ENCODE measurements at places on chromosomes 1 and 21.
A peak's percentile ranks its signal among the peaks of the same experiment; 100 is the strongest.

DNA sequence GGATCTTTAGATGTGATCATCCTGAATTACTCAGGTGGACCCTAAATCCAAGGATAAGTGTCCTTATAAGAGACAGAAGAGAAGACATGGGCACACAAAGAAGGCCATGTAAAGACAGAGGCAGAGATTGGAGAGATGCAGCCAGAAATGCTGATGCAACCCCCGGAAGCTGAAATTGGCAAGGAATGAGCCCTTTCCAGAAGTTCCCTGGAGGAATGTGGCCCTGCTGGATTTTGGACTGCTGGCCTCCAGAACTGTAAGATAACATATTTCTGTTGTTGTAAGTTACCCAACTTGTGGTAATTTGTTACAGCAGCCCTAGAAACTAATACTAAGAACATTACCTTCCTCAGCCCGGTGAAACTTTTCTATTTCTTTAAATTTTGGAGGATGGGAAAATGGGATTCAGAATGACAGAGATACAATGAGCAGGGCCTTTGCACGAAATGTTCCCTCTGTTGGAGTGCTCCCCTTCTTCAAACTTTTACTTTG is 11.2 kb upstream of the PLPP3 start:
- no peak for DNase-seq

DNA sequence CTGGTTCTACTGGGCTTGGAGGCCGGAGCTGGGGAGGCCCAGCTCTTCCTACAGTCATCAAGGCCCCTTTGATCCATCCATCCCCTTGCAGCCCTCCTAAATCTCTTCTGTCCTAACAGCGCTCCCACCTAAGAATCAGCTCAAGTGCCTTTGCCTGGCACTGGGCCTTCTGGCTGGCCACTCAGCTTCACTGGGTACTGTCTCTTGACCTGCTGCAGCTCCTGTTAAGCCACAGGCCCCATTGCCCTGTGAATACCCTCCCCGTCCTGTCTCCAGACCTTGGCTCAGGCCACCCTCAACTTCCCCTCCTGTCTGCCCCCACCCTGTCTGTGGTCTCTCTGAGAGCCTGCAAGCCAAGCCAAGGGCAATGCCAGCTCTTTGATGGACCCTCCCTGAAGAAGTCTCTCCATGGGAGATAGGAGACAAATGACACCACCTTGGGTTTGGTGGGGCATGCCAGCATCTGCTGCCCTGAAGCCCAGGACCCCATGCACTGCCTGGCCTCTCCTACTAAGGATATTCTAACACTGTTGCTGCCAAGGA is 27.3 kb downstream of the FAM151A start:
- DNase-seq = no peak

GRCh38 chr1:190551638-190552037 is 74.0 kb upstream of the BRINP3 start:
- DNase-seq = no peak

- DNase-seq = peak; percentile 84
Observed at GRCh38 chr1:81802707-81803430, 2.1 kb downstream of the ADGRL2 start.

DNA sequence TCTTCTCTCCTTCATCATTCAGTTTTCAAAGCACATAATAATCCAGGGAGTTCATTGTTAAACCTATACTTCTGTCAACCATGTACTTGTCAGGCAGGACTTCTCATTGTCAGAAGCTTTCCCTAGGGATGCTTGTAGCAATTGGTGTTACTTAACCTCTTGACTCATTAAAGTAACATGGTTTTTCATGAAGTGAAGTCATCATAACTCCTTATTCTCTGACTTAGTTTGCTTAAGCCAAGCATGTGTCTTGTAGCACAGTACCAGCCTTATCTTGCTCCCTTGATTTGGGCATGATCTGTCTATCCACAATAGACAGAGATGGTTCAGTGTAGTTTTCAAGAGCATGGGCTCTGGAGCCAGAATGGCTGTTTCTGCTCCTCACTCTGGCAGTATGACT is 45.3 kb downstream of the LRIG2 start:
- DNase-seq = peak; percentile 46

- DNase-seq = peak; percentile 94
Observed at GRCh38 chr1:59707178-59707791, 107.5 kb upstream of the HOOK1 start.

DNA sequence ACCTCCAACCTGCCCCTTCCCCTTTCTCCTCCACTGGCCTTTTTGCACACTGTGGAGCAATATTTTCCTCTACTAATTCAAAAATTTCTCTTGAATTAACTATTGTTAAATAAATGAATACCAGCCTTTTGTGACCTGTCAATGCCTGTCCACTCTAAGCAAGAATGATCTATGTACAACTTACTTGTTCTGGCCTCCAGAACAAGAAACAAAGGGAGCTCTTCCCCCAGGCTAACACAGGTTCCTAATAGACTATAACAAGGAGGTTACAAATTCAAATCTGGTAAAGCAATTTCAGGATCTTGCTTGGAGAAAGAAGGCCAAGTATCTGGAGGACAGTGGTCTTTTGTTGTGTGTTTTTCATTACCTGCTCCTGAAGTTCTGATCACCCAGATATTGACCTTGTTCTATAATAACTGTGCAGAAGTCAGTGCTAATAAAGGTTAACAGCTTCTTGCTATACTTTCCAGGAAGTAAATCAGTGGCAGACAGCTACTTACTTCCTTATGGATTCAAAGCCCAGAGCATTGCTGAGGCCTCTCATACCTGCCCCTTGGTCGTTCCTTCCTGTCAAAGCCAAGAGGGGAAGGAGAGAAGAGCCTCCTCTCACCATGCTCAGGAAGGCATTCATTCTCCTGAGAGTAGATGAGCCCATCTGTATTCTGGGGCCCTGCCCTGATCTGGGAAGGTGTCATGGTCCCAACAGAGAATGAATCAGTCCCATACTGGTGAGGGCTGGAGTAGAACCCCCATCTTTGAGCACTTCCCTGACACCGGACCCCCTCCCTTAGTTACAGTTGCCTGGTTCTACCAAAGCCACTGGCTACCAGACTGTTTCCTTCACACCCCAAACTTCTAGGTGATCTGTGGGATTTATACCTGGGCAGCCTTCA is 56.8 kb downstream of the DESI2 start:
- no peak for DNase-seq

DNA sequence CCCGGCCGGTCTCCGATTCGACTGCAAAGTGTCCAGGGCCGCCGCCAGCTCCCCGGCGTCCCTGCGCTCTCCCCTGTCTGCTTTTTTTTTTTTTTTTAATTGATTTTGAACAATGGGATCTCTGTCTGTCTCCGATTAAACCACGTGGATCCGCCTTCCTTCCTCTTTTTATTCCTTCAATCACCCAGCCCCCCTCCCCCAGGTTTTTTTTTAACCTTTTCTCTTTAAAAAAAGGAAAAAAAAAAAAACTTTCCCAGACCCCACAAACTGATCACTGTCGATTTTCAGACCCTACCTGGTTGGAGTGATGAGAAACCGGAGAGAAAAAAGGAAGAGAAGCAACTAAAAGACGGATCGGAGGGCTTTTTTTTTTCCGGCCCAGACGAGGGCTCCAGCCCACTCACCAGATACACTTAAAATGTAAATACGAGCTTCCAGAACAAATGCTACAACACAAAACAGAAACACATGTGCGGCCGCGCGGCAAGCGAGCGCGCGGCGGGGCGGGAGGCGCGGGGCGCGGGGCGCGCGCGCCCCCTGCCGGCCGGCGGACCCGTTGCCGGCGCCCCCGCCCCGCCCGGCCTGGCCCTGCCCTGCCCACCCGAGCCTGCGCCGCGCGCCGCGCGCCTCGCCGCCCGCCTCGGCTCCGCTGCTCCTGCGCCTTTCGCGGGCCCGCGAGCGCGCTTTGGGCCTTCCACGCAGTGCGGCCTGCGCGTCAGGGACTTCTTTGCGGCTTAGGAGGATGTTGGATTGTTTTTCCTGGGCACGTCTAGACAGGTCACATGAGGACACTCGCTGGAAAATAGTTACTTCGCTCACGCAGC is at the start of gene RCC2:
RCC2 (minus strand) TSS at position 428 of the 824 bp plus-strand sequence. CDS start 1,163 bp downstream, outside the sequence.
- peak; percentile 90 for DNase-seq

- peak; percentile 67 for DNase-seq
Observed at GRCh38 chr1:33388805-33389771, 41.8 kb downstream of the PHC2 start.

DNA sequence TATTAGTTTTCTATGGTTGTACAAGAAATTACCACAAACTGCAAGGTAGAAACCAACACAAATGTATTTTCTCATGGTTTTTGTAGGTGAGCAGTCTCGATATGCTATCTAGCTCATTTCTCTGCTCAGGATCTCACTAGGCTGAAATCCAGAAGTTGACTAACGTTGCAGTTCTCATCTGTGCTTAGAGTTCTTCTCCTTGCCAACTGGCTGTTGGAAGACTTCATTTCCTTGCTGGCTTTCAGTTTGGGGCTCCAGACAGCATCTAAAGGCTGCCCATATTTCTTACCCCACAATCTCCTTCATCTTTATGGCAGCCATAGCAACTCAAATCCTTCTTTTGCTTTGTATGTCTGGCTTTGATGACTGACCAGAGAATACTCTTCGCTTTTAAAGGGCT is 362.6 kb upstream of the ADGRL4 start:
- DNase-seq = peak; percentile 9

GRCh38 chr1:80593197-80593596 is 1207.5 kb upstream of the ADGRL2 start:
- DNase-seq = no peak

Data from GM23248 (cell line).